ENCODE measurements at places on chromosomes 3 and 15.

GRCh38 chr3:108088697-108089096 lies 2.1 kb downstream of the CD47 start:
- DNase-seq: peak; percentile 30

DNA sequence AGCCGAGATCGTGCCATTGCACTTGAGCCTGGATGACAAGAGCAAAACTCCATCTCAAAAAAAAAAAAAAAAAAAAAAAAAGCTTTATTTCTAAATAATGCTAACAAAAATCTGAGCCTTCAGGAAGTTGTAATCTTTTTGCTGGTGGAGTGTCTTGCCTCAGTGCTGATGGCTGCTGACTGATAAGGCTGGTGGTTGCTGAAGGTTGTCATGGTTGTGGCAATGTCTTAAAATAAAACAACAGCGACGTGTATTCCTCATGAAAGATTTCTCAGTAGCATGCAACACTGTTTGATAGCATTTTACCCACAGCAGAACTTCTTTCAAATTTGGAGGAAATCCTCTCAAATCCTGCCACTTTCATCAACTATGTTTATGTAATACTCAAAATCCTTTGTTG lies 77.4 kb upstream of the PTPRG start:
- no peak for DNase-seq

GRCh38 chr15:88998980-88999713 lies 86.0 kb upstream of the MFGE8 start:
- no peak for DNase-seq

- DNase-seq: no peak
Measured at GRCh38 chr3:133269393-133269792, 130.5 kb upstream of the BFSP2 start.

GRCh38 chr3:32082721-32083120 lies 23.7 kb upstream of the GPD1L start:
- no peak for DNase-seq

DNA sequence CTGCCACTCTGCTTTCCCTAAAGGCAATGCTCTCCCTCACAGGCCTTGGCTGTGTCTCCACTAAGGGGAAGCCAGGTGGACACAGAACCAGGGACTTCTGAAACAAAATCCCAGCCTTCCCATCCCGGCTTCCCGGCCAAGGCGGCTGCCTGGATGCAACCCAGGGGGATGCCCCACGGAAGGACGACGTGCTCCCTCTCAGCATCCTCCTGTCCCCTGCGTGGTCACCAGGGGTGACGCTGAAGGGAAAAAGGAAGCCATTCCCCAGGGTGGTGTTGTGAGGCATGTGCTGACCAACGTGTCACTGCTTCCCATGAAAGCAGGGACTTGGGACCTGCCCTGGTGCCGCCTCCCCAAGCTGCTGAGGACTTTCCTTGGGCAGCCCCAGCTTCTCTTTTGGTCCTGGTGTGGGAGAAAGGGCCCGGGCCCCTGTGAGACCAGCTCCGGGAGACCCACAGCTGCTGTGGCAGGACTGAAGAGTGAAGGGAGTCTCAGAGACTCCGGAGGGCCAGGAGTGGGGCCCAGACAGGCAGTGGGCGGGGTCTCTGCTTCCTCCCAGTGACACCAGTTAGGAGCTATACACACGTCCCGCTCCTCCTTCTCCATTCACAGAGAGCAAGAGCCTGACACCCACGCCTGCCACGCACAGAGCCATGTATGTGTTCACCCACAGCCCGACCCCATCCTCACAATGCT lies 139.2 kb downstream of the NUP210 start:
- DNase-seq: no peak

GRCh38 chr3:191235331-191236314 lies 36.6 kb downstream of the OSTN start:
- DNase-seq: no peak

- DNase-seq: no peak
Measured at GRCh38 chr15:88695691-88696251, 57.0 kb downstream of the ISG20 start.

DNA sequence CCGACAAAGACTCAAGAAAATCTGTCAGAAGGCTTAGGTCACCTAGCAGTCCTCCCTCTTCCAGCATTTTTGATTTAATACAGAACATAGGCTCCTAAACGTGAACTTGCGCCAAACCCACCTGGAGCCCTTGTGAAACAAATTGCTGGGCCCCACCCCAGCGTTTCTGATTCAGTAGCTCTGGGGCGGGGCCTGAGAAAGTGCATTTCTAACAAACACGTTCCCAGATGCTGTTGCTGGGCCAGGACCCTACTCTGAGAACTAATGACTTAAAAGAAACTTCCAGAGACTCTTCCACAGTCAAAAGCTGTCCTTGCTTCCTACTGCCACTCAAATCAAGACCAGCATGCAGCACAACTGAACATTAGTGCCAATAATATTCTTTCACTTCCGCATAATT lies 198.1 kb downstream of the PDZRN3 start:
- no peak for DNase-seq

DNA sequence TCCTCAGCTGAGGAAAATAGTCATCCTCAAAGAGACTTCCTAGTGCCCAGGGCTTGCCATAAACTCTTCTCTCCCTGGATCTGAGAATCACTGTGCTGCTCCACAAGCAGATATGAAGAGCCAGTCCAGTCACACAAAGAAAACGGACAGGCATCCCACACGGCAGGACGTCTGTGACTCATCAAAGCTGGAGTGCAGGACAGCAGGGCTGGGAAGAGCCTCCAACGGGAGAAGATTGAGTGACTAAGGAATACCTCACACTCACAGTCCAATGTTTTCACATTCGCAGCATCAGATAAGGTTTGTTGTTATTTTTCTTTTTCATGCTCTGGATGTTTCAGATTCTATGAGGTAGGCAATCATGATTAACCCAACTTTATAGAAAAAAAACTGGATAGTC lies 57.8 kb downstream of the NEK10 start:
- no peak for DNase-seq

- DNase-seq: no peak
Measured at GRCh38 chr3:46666453-46666845, 27.0 kb downstream of the ALS2CL start.

GRCh38 chr3:67605377-67605776 lies 49.0 kb downstream of the SUCLG2 start:
- DNase-seq: no peak

DNA sequence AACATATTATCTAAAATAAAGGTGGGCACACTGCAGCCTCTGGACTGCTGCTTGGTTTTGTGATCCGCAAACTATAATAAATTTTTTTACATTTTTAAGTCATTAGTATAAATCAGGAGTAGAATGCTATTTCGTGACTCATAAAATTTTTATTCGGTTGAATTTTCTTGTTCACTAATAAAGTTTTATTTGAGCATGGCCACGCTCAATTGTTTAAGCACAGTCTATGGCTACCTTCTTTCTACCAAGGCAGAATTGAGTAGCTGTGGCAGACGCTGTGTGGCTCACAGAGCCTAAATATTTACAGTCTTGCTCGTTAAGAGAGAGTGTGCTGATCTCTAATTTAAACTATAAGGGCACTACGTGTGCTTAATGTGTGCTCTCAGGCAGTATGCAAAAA lies 28.9 kb downstream of the ROBO2 start:
- no peak for DNase-seq

GRCh38 chr3:107661447-107662123 lies 138.8 kb downstream of the BBX start:
- DNase-seq: no peak

- no peak for DNase-seq
Measured at GRCh38 chr3:36317915-36318314, 62.4 kb upstream of the STAC start.

GRCh38 chr3:170977949-170978745 lies 48.4 kb downstream of the SLC2A2 start:
- DNase-seq: no peak

DNA sequence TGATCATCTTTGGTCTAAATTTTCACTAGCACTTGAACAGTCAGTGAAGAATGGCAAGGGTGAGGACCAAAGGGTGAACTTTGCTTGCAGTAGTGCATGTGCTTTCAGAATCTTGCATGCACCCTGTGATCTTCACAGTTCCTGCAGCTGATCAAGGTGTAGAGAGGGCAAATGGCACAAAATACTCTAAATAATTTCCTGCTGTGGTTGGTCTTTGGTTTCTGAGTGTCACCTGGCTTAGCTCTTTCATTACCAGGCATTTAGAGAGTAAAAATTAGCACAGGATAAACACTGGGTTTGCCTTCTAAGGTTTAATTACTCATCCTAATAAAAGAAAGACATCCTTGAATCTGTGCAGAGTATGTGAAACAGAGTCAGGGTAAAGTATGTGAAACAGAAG lies 11.4 kb downstream of the TIPARP start:
- DNase-seq: no peak

DNA sequence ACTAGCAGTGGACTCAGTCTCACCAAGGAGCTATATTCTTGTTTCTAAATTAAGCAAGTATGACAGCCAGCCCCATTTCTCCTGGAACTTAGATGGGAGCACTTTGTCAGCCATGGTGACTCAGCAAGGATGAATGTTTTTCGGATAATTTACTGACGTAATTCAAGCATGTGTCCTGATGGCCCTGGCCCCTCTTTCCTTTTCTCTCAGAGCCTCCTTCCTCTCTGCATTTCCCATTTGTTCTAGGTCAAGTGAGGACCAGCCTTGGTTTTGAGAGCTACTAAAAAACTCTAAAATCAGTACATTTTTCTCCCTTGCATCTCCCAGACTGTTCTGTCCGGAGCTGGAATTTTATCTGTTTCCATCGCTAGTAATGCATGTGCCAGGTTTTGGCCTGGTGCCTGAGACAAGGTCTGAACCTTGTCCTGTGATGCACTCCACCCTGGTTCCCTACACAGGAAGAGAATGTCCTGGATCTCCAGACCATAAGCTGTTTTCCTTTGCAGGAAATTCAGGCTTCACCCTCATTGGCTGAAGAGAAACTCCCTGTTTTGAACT lies 256.6 kb upstream of the ROPN1 start:
- no peak for DNase-seq

GRCh38 chr15:84804005-84804900 lies 12.9 kb upstream of the ALPK3 start:
- no peak for DNase-seq

GRCh38 chr3:25297667-25298585 lies 130.1 kb upstream of the RARB start:
- no peak for DNase-seq

DNA sequence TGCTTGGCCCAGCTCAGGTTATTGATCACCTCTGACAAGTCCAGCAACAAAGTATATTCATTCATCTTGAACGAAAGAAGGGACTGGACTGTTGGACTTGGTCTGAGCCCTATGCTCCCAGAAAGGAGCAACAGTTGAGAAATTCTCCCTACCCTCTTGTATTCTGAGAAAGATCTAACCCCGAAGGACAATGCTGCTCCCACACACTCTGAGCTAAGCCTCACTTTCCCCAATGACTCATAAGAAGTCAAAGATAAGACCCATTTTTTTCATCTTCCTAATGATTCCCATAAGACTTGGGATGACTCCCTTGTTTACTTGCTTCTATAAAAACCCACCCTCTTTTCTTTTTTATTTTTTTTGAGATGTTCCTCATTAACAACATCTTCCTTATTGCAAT lies 549.4 kb upstream of the MDFIC2 start:
- no peak for DNase-seq

DNA sequence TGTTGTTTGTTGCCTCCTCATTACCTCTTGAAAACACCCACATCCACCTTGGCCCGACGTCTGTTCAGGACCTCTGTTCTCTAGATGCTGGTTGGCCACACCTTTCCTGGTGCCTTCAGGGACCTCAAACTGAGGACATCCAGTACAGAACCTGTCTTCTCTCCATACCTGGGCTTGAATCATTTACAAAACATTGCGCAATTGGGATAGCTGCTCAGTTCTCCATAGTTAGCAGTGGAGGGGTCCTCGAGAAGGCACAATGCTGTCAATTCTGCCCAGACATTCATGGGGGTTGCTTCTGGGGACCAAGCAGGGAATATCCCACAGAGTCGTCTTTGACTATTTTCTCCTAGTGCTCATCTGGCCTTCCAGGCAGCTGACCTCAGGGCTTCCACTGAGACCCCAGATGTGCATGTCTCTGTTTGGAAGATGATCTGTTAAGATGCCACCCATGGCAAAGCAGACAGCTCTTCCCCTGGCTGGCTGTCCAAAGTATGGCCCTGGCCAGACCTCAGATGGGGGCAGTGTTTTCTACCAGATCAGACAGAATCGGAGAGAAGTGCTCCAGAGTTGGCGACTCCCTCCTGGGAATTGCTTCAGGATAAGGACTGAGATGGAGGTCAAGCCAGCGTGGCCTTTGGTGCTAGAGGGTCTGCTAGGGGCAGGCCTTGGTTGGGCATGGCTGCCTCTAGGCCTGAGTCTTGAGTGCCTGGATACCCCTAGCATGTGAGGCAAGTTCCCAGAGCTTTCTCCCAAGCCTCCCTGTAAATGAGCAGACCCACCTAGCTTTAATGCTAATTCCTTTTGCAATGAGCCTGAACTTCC lies 46.1 kb downstream of the CHCHD6 start:
- DNase-seq: no peak

DNA sequence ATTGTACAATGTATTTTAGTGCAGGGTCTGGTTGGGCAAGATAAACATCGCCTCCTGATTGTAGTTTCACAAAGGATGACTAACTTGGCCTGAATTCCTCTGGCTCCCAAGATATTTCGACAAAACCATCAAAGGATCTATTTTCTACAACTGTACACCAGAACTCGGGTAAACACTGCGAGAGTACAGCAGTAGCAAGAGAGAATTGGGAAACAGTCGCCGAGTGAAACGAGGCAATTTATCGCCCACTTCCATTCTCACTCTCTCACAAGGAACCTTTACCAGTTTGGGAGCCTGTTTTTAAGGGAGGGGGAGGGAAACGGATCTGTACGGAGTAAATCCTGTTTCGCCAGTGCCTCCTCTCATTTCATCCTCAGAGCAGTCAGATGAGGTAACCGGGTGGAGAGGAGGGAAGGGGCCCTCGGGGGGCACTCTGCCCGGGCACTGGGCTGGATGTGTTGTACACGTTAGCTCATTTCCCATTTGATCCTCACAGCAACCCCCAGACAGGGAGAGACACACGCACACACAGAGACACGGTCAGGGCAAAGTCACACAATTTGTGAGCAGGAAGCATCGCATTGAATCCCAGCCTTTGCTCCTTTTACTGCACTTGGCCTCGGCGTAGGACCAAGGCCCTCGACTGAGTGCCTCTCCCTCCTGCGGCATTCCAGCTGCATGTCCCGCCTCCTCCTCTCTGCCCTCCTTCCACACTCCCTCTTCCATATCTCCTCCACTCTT lies 120.1 kb downstream of the LIPC start:
- DNase-seq: no peak

DNA sequence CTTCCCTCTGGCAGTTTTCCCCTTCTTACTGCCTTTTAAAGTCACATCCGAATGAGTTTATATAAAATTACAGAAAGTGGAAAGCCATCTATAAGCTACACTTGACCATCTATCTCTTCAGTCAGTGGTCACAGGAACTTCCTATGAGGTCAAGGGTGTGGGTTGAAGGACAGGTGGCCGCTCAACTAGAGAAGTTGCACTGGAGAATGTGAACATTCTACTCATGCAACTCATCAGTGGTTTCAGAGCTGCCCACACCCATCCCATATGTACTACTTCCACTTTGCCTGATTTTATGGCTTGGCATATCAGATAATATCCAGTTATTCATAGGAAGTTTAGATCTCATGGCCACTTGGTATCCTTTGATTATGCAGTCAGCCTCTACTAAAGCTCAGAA lies 57.4 kb upstream of the TMEM158 start:
- DNase-seq: no peak

All from activated CD4-positive, alpha-beta T cell treated with anti-CD3 and anti-CD28 coated beads, Interleukin-2, amount 50 U/mL, for 48 hours (primary cell).